Activated CD8-positive, alpha-beta T cell treated with anti-CD3 and anti-CD28 coated beads for 36 hours (primary cell): ENCODE measurements at places on chromosomes 2 and 18. TPM values are rescaled to one million over a fixed set of nuclear protein-coding genes. Genes with fewer than 3 reads are reported as not detected.

DNA sequence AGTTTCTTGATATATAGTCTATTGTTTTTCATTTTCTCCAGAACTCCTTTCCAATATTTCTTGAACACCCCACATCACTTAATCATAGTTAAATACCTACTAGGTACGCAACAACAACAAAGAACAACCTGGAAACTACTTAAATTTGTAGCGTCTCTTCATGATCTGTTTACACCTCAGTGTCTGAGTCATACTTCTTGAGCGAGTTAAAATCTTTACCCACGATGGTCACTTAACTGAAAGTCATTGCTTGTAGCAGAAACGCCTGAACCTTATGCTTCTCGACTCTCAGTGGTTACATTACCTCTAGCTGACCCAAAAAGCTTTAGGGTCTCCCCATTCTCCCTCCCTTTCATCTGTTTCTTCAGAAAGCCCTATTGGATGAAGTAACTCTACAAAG lies 131.3 kb downstream of the EN1 start:
- DNase-seq, result no peak
- H3K36me3 ChIP-seq, result no peaks in the 10 kb centered on the region
- no peak overlapping the region for H3K27ac ChIP-seq
- no peaks in the 10 kb centered on the region for H3K27me3 ChIP-seq
- H3K4me1 ChIP-seq, result no peaks in the 10 kb centered on the region
- H3K4me3 ChIP-seq, result no peak overlapping the region

POTEC gene
- total RNA-seq, result not detected

CFAP65 gene
- not detected for total RNA-seq

TPO gene
- not detected for total RNA-seq

GRCh38 chr2:216793386-216793785 lies 66.5 kb downstream of the TNP1 start:
- no peak overlapping the region for H3K4me3 ChIP-seq
- H3K27me3 ChIP-seq, result no peaks in the 10 kb centered on the region
- DNase-seq, result no peak
- H3K4me1 ChIP-seq, result no peaks in the 10 kb centered on the region
